ENCODE measurements at places on chromosomes 3 and 15.

GRCh38 chr15:97745481-97746071 lies 214.9 kb upstream of the ARRDC4 start:
- DNase-seq, result no peak

GRCh38 chr3:168048414-168049330 lies 47.1 kb downstream of the GOLIM4 start:
- no peak for DNase-seq

DNA sequence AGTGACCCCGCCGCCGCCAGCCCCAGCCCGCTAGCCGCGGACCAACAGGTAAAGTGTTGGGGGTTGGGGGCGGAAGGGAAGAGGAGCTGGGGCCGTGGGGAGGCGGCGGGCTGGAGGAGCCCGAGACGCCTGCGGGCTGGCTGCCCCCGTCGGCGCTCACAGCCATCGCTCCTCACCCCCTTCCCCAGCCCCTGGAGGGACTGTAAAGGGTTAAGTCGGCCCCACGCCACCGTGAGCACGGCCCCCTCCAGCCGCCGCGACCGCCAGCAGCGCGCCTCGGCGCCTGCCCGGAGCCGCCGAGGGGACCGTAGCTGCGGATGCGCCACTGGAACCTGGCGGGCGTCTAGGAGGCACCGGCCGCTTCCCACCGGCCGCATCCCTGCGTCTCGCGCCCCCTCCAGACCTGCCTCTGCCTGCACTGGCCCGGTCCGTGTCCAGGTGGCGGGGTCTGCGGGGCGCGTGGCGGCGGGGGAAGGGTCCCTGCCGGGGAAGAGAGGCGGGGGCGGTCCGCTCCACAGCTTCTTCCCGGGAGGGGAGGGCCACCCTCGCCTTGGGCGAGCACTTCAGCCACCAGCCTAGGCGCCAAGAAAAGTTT lies 522 bp downstream of the MED12L start:
- DNase-seq, result no peak

- no peak for DNase-seq
Measured at GRCh38 chr15:99399061-99399460, 147.8 kb downstream of the LRRC28 start.

- DNase-seq, result no peak
Measured at GRCh38 chr3:155352900-155353490, 59.5 kb upstream of the STRIT1 start.

- DNase-seq, result no peak
Measured at GRCh38 chr3:65356331-65357248, 668.8 kb upstream of the ADAMTS9 start.
